Esophagus muscularis mucosa (tissue), 4 donors: ENCODE measurements at places on chromosomes 11 and 22. TPM values are rescaled to one million over a fixed set of nuclear protein-coding genes. Genes with fewer than 3 reads are reported as not detected.

GRCh38 chr22:32803020-32803737 is 1.7 kb downstream of the TIMP3 start:
- no peak for DNase-seq

Gene AMOTL1
- 190 TPM for total RNA-seq

Gene HSD17B12
- 42.3 TPM for total RNA-seq

Gene GAL3ST3
- 0.83 TPM for total RNA-seq

Gene ATM
- total RNA-seq, result 34.1 TPM

- no peak for DNase-seq
Measured at GRCh38 chr11:7251836-7252682, at the start of gene SYT9. SYT9 (plus strand) TSS chr11:7251904; CDS start chr11:7252187, 283 bp downstream.

- DNase-seq, result no peak
Measured at GRCh38 chr11:110027627-110028371, 65.4 kb upstream of the ZC3H12C start.

Gene XPNPEP3
- total RNA-seq, result 10.0 TPM

Gene MMP1
- not detected for total RNA-seq

DNA sequence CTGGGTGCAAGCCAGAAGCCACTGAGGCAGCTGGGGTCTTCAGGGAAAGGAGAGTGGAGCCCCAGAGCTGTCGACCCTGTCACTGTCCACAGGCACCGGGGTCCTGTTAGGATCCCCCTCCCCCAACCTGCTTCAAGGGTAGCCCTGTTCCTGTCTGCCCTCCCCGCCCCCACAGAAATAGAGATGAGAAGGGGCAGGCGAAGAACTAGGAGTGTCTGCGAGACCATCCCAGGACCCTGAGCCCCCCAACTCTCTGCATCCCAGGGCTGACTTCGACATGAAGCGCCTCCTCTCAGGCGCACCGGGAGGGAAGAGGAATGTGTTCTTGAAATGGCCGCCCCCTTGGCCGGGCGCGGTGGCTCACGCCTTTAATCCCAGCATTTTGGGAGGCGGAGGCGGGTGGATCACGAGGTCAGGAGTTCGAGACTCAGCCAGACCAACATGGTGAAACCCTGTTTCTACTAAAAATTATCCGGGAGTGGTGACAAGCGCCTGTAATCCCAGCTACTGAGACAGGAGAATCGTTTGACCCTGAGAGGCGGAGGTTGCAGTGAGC is 607 bp upstream of the ZNF70 start:
- DNase-seq, result no peak

GRCh38 chr22:36790648-36791047 is 14.7 kb upstream of the IFT27 start:
- DNase-seq, result no peak

Gene NAALAD2
- total RNA-seq, result 0.78 TPM

DNA sequence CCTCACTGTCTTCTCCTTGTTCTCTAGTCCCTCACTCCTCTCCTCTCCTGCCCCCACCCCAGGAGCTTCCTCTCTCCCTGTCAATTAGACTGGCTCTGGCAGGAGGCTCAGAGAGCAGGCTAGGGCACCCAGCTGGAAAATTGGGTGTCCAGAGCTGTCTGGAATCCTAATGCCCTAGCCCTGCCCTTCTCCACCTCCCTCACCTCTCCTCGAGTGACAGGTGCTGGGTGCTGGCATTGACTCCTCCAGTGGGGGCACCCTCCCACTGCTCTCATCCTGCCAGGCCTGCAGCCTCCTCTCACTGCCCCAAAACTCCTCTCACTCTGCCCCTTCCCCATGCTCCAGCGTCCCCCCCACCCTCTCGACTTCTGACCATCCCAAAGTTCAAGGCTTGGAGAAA is 68.9 kb downstream of the CYTH4 start:
- DNase-seq, result no peak

DNA sequence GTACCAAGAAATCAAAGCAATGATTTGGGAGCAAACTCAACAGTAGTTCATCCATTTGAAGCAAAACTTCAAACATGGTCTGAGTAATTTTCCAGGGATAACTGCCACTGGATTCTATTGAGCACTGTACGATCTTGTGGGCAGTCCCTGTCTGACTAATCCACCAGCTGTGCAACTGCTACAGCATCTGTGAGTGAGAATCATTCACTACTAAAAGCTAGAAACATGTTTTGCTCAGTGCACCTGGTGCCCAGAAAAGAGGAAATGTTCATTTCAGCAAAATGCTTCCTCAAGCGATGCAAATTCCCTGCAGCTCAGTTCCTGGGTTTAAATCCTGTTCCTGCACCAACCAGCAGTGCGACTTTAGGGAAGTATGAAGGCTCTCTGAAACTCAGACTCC is 1077.9 kb downstream of the DLG2 start:
- no peak for DNase-seq

Gene CASP5
- total RNA-seq, result 0.50 TPM

Gene PIWIL4
- 3.7 TPM for total RNA-seq

- peak; percentile 96 for DNase-seq
Measured at GRCh38 chr11:45859661-45860140, 12.4 kb downstream of the CRY2 start.

- no peak for DNase-seq
Measured at GRCh38 chr11:16111690-16112089, 244.7 kb downstream of the SOX6 start.

Gene SEPTIN5
- 55.4 TPM for total RNA-seq

DNA sequence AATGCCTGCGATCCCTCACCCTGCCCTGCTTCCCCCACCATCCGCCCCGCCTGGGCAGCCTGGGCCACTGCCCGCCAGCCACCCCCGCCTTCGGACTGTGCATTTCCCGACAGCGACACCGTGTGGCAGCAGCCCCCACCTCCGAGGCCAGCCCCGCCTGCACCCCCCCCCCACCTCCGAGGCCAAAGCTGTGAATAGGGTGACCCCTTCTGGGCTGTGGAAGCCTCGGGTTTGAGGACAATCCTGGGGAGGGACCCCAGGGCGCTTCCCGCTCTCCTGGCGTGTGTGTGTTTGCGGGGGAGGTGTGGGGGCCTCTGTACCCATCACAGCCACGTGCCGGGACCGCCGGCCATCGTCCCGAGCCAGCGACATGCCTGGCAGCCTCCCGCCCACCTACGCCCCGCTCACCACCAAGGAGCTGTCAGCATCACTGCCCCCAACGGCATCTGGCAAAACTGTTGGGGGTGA is 33.8 kb upstream of the PPARA start:
- DNase-seq, result peak; percentile 99

Gene MUC6
- not detected for total RNA-seq

Gene MS4A13
- total RNA-seq, result not detected

Gene OR51B5
- not detected for total RNA-seq

Gene KRTAP5-10
- not detected for total RNA-seq

- DNase-seq, result no peak
Measured at GRCh38 chr22:46572911-46573780, 35.7 kb upstream of the CELSR1 start.

GRCh38 chr22:34278121-34278520 is 357.8 kb upstream of the LARGE1 start:
- DNase-seq, result peak; percentile 66

DNA sequence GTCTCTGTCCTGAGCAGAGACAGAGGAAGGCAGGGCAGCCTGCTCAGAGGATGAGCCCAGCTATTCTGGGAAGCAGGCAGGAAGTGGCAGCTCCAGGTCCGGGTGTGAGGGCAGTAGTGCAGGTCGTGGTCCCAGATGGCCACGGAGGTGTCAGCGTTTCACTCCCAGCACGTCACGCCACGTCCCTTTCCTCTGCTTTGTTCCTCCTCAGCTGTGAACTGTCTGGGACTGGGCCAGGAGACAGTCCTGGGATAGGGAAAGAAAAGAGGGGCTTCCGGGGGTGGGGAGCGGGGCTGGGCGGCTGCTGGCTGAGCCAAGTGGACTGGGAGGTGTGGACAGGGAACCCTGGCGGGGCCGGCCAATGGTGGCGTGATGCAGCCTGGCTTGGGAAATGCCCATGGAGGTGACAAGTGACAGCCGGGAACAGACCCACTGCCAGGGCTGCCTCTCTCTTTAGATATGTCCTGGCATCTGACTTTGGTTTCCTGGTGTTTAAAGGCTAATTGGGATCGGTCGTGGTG is 64.7 kb downstream of the KCNQ1 start:
- DNase-seq, result no peak

Gene GLB1L2
- total RNA-seq, result 10.2 TPM

DNA sequence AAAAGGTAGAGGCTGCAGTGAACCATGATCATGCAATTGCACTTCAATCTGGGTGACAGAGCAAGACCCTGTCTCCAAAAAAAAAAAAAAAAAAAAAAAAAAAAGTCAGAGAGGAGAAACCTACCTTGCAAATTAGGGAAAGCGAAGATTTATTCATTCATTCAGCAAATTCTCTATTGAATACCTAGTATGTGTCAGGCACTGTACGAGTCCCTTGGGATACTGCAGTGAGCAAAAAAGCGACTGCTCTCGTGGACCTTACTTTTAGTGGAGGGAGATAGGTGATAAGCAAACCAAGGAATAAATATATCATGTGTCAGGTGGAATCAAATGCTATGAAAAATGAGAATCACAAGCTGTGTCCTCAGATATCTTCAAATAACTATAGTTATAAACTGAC is 101.3 kb downstream of the STIM1 start:
- no peak for DNase-seq

Gene LINC01488
- not detected for total RNA-seq

- DNase-seq, result no peak
Measured at GRCh38 chr11:122882189-122882856, at the start of gene JHY. JHY (plus strand) TSS chr11:122882759; CDS start chr11:122885850, 3,091 bp downstream.

Gene WT1
- 3.1 TPM for total RNA-seq

DNA sequence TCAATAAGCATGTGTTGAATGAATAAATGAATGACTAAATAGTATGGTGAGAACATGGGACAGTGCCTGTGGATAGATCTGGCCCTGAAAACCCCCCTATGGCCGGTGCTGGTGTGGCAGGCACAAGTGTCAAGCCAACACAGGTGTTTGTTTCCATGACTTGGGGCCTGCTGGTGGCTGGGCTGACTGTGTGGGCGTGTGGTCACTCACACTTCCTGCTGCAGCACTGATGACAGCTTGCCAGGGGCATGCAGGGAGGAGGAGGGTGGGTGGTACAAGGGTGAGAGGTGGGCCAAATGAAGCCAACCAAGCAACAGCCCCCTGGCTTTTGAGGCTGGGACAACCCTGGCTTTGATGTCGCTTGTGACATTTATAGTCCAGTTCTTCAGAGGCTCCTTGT is 30.3 kb upstream of the ABCC8 start:
- DNase-seq, result no peak

DNA sequence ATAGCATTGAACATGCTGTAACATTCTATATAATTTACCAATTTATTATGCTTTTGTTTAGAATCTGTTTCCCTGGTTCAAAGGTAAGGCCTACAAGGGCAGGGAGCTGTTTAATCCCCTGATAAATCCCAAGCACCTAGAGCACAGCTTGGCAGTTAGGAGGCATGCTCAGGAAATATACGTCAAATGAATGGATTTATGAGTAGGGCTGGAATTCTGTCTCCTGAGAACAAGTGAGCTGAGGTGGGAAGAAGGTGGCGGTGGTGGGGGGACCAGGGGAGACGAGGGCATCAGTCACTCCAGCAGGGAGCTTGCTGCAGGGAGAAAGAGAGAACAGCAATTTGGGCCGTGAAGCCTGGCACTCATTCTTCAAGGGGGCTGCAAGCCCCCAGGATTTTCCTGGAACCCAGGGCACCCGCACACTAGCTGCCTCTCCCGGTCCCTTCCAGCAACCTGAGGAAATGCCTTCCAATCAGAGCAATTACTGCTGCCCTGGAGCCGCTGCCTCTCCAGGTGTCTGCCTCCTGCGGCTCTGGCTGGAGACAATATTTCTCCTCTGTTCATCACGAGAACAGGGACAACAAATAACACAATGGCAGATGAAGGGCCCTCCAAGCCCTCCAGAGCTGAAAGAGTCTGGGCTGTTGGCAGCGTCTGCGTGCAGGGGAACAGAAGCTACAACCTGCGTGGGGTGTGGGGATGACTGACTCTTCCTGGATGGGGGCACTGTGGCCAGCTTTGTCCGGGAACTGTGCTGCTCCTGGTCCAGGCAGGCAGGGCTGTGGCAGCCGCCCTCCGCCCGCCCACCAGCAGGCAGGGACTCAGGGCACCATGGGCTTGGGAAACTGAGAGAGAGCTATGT is 233.4 kb downstream of the ST3GAL4 start:
- DNase-seq, result no peak

DNA sequence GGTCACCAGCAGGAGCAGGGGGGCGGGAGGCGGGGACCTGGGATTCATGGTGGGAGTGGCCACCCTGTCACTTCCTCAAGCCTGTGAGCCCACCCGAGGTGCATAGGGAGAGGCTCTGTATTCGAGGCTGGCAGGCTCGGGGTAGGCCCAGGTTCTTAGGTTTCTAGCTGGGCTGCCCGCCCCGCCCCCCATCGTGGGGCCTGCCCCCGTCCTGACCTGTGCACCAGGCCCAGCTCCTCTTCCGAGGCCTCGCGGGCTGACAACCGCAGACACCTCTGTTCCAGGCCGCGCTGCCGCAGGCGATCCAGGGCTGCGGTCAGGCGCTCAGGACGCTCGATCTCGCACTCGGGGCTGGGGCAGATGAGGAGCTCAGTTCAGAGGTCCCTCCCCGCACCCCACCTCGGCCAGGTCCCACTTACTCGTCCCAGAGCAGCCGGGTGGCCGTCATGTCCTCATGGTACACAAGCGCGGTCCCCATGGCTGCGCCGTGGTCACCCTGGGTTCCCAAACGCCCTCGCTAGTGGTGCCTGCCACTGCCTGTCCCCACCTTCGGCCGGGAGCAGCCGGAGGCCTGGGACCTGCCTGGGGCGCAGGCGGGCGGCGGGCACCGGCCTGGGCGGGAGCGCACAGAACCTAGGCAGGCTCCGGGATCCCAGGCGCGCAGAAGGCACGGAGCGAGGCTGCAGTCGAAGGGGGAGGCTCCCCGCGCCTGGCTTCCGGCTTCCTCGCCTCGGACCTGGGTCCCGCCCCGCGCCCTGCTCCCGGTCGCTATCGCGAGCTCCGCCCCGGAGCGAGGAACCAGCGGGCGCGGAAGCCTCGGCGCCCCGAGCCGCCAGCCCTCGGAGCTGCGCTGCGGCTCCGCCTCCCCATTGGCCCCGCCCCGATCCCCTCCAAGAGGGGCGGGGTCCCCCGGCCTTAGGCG is at the start of gene HDAC10:
Gene HDAC10, minus strand, starts transcription at position 711 of the 922 bp plus-strand sequence. Its CDS starts 233 bp downstream, at position 478.
- no peak for DNase-seq

- no peak for DNase-seq
Measured at GRCh38 chr11:94766713-94767206, 1.4 kb upstream of the AMOTL1 start.

GRCh38 chr11:75768909-75769771 is 562 bp downstream of the DGAT2 start:
- no peak for DNase-seq

DNA sequence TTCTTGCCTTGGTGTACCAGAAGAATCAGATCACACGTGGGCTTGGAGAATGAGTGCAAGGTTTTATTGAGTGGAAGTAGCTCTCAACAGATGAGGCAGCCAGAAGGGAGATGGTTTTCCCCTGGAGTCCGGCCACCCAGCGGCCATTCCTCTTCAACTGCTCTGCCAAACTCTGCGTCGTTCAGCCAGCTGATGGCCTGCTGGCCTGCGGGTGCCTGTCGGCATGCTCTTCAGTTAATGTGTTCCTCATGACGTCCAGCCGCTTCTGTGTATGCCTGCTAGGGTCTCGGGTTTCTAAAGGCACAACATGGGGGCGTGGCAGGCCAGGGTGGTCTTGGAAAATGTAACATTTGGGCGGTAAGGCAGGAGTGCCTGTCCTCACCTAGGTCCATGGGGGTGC is 487.9 kb upstream of the LRRC4C start:
- DNase-seq, result no peak

- DNase-seq, result no peak
Measured at GRCh38 chr11:114163229-114163631, 103.7 kb downstream of the ZBTB16 start.

GRCh38 chr11:58227956-58228615 is 632 bp downstream of the OR10Q1 start:
- no peak for DNase-seq
